Caco-2 (cell line): ENCODE measurements at places on chromosomes 5 and 9. TPM values are rescaled to one million over a fixed set of nuclear protein-coding genes. Genes with fewer than 3 reads are reported as not detected.

DNA sequence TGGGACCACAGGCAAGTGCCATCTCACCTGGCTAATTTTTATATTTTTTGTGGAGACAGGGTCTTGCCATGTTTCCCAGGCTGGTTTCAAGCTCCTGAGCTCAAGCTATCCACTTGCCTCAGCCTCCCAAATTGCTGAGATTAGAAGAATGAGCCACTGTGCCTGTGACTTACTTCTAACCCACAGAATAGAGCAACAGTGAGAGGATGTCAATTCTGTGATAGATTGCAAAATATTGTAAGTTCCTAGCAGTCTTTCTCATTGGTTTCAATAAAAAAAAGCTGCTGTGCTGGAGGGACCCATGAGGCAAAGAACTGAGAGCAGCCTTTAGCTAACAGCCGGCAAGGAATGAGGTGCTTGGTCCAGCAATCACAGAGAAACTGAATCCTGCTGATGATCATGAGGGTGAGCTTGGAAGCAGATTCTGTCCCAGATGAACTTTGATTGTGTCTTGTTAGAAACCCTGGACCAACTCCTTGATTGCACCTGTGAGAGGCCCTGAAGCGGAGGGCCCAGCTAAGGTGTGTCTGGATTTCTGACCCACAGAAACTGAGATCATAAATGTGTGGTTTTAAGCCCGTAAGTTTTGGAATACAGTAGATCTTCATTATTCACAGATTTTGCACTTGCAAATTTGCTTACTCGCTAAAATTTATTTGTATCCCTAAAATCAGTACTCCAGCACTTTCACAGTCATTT is 149.7 kb downstream of the GCNT1 start:
- no peaks in the 10 kb centered on the region for H3K27me3 ChIP-seq
- H3K4me3 ChIP-seq: no peak overlapping the region
- H3K36me3 ChIP-seq: no peaks in the 10 kb centered on the region
- H3K27ac ChIP-seq: no peak overlapping the region

GRCh38 chr5:21030981-21031380 is 1043.0 kb upstream of the CDH18 start:
- H3K27ac ChIP-seq: no peak overlapping the region
- H3K27me3 ChIP-seq: no peaks in the 10 kb centered on the region
- H3K4me1 ChIP-seq: no peaks in the 10 kb centered on the region
- H3K4me3 ChIP-seq: no peak overlapping the region
- no peaks in the 10 kb centered on the region for H3K36me3 ChIP-seq

- H3K4me1 ChIP-seq: peaks cover 28% of the 10 kb centered on the region
- peak overlapping the region; percentile 42 for H3K27ac ChIP-seq
- no peak overlapping the region for H3K4me3 ChIP-seq
- no peaks in the 10 kb centered on the region for H3K36me3 ChIP-seq
- H3K27me3 ChIP-seq: no peaks in the 10 kb centered on the region
These were observed 317.0 kb upstream of the RPS23 start for GRCh38 chr5:82595113-82595512.

DNA sequence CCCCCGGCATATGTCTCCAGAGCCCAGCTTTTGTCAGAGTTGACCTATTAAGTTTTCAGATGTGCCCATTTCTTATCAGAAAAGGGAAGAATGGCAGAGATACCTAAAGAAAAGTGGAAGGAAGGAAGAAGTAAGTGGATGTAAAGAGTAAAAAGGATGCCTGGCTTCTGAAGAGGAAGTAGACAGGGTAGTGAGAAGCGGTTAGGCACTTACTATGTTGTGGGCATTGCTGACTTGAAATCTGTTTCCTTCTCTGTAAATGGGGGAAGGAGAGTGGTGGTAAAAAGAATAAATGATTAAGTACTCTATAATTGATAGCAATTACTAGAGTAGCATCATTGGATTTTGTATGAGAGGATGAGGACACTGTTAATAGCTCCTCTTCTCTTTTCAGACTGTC is 9.9 kb downstream of the ANP32B start:
- peaks cover 1% of the 10 kb centered on the region; the same call in 1 of the 2 replicates for H3K36me3 ChIP-seq
- no peak overlapping the region for H3K27ac ChIP-seq
- no peak overlapping the region for H3K4me3 ChIP-seq

The GPR150 gene
- total RNA-seq: 0.21 and 0.27 TPM in 2 replicates

- no peaks in the 10 kb centered on the region for H3K4me1 ChIP-seq
- no peak for DNase-seq
- H3K27me3 ChIP-seq: no peaks in the 10 kb centered on the region
- H3K36me3 ChIP-seq: no peaks in the 10 kb centered on the region
- no peak overlapping the region for H3K4me3 ChIP-seq
These were observed 171.5 kb downstream of the EDIL3 start for GRCh38 chr5:84213212-84213611.

The PCDHA7 gene
- not detected in 2 replicates for total RNA-seq

DNA sequence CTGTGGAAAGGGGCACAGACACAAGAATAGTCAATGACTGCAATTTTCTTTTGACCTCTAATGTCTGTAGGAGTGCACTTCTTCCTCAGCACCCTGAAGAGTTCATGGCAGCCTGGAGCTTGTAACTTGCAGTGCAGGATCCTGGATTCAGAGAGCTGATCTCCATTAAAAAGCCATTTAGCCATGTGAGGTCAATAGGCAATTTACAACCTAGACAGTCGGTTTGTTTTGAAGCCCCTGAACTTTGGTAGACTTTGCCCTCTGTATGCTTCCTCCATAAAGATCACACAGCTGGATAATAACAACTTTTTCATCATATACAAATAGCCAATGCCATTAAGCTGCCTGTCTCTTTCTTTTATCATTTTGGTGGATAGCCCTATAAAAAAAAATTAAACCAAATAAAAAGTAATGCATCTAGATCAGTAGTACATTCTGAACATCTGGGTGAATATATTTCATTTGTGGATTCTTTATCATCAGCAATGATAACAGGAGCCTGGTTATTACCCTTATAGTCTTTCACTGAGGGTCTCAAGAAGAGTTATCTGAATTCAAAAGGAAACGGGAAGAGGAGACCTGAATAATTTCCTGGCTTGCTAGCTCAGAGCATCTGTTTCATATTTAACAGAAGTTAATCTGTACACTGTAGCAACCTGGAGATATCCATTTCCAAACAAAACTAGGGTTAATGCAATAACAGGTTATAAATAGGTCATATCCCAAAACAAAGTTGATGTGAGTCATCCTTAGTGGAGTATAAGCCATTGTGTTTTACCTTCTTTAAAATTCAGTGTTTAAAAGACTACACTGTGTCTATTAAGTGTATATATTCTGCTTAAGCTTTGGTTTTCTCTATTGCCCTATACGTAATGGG is 193.8 kb upstream of the ACTBL2 start:
- peaks cover 4% of the 10 kb centered on the region; the same call in 1 of the 2 replicates for H3K4me1 ChIP-seq
- no peaks in the 10 kb centered on the region for H3K27me3 ChIP-seq
- no peaks in the 10 kb centered on the region for H3K36me3 ChIP-seq
- DNase-seq: no peak
- H3K4me3 ChIP-seq: no peak overlapping the region

DNA sequence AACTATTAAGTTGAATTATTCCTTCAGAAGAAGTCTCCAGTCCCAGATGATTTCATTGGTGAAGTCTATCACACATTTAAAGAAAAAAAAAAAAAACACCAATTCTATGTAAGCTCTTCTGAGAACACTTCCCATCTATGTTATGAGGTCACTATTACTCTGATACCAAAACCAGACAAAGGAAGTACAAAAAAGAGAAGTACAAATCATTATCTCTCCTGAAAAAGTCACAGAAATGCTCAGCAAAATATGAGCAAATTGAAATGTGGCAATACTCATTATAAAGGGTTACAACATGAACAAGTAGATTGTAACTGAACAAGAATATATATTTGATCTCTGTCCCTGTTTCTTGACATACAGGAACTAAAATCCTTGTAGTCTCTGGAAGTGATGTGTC is 280.4 kb downstream of the TLE1 start:
- H3K27me3 ChIP-seq: no peaks in the 10 kb centered on the region
- H3K36me3 ChIP-seq: no peaks in the 10 kb centered on the region
- H3K4me1 ChIP-seq: no peaks in the 10 kb centered on the region

The SLC4A9 gene
- 0.11 and 0.35 TPM in 2 replicates for total RNA-seq

GRCh38 chr9:34203275-34203991 is 24.6 kb downstream of the UBAP1 start:
- 0 out of 2 replicates have a peak, but pooled peaks cover 4% of the 10 kb centered on the region for H3K4me1 ChIP-seq
- H3K27me3 ChIP-seq: no peaks in the 10 kb centered on the region
- no peaks in the 10 kb centered on the region for H3K36me3 ChIP-seq
- no peak overlapping the region for H3K4me3 ChIP-seq
- DNase-seq: no peak

DNA sequence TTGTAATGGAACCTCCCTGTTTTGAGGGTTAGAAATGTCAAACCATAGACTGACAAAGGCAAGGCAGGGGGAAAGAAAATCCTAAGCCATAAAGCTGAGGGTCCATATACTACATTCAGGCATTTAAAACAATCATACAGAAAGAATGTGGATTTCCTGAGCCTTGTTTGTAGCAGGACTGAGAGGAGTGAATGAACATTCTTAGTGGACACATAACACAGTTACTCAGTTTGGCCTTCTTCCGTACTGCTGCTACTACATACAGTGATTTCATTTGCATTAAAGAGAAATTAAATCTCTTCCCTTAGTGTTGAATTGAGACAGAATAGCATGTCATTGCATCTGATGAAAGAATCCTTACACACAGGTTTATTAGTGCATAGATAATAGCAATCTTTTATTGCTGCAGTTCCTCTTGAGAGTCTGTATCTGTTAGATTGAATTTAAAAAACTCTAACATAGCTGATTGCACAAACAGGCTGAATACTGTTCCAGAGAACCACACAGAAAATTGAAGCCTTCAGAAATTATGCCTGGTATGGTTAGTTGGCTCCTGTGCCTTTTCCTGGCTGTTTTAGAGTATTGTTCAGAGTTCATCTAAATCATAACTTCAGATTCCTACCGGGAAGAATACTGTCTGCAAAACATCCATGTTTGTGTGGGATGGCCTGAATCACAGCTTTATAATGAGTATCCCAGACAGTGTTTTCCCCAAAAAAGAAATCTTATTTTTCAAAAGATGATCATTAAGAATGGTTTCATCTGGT is 2.0 kb upstream of the MTX3 start:
- no peak overlapping the region for H3K27ac ChIP-seq
- H3K4me1 ChIP-seq: no peaks in the 10 kb centered on the region
- H3K4me3 ChIP-seq: no peak overlapping the region

The ATG12 gene
- total RNA-seq: 46.8 and 47.5 TPM in 2 replicates

DNA sequence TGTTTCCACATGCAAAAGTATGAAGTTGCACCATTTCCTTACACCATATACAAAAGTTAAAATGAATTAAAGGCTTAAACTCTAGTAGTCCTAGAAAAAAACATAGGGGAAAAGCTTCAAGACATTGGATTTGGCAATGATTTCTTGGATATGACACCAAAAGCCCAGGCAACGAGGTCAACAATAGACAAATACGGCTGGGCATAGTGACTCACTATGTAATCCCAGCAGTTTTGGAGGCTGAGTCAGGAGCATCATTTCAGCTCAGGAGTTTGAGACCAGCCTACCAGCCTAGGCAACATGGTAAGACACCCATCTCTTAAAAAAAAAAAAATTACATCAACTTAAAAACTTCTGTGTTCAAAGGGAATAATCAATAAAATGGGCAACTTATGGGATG is 30.9 kb upstream of the SREK1 start:
- no peaks in the 10 kb centered on the region for H3K4me1 ChIP-seq
- no peak overlapping the region for H3K4me3 ChIP-seq
- H3K27ac ChIP-seq: no peak overlapping the region
- no peaks in the 10 kb centered on the region for H3K36me3 ChIP-seq
- no peaks in the 10 kb centered on the region for H3K27me3 ChIP-seq

DNA sequence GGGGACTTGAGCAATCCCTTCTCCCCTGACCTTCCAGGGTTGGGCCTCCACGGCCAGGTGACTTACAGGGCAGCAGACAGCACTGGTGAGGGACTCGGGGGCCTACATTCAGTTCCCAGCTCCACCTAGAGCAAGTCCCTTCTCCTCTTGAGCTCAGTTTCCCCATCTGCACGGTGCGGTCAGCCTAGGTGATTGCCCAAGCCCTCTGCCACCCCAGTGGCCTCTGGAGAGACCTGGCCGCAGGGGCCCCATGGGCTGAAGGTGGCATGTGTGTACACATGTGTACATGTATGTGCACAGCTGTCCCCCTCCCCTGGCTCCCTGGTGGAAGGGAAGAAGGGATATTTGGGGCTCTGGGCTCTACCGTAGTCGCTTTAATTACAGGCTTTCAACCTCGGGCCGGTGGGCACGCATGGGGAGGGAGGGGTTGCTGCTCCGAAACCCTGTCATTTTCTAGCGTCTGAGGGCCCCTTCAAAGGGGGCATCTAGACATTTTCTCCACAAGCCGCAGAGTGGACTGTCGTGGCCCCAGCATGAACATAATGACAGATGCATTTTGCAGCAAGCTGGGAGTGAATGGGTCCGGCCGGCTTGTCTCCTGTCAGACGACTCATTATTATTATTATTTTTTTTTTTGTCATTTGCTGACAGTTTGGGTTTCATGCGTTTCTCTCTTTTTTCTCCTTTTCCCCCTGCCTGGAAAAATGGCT is 44.0 kb downstream of the ASS1 start:
- H3K27ac ChIP-seq: no peak overlapping the region
- no peaks in the 10 kb centered on the region for H3K27me3 ChIP-seq
- DNase-seq: no peak
- H3K4me3 ChIP-seq: no peak overlapping the region
- no peaks in the 10 kb centered on the region for H3K4me1 ChIP-seq

GRCh38 chr9:11735391-11735790 is 957.8 kb upstream of the TYRP1 start:
- no peak overlapping the region for H3K4me3 ChIP-seq
- H3K36me3 ChIP-seq: no peaks in the 10 kb centered on the region
- DNase-seq: no peak
- no peaks in the 10 kb centered on the region for H3K4me1 ChIP-seq

DNA sequence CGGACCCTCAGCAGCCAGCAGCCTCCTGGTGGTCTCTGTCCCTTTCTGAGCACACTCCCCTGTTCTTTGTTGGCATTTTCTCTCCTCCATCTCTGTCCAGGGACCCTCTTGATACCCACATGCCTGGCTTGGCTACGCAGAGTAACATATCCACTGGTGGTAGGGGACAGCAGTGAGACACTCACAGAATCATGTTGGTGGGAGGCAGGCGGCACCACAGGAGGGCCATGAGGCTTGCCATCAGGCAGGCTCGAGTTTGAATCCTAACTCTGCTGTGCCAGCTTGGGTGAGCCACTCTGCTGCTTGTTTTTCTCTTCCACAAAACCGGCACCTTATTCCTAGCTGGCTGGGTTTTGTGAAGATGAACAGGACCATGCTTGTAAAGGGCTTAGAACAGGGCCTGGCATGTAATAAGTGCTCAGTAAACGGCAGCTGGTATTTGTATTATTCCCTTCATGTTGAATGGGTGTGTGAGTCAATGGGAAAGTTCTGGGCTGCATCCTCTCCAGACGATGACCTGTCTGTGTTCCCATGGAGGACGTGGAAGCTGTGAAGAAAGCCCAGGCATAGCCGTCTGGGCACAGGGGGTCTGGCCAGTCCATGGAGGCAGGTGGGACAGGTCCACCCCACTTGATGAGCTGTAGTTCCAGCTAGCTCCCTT is 2.3 kb downstream of the COL27A1 start:
- no peak for DNase-seq
- peak overlapping the region; percentile 20 for H3K27ac ChIP-seq
- H3K4me1 ChIP-seq: peaks cover 11% of the 10 kb centered on the region
- H3K4me3 ChIP-seq: no peak overlapping the region
- H3K36me3 ChIP-seq: no peaks in the 10 kb centered on the region

GRCh38 chr5:67287510-67288268 is 91.1 kb upstream of the CD180 start:
- H3K36me3 ChIP-seq: no peaks in the 10 kb centered on the region
- no peaks in the 10 kb centered on the region for H3K27me3 ChIP-seq
- no peak overlapping the region for H3K4me3 ChIP-seq
